Stimulated activated memory B cell treated with anti-CD40 and anti-IgM and Interleukin-4, amounts not matched to agents 10 μg/mL and 1 μg/mL and 100 μg/mL, for 72 hours (primary cell): ENCODE measurements at places on chromosomes 1 and 21.
A peak's percentile ranks its signal among the peaks of the same experiment; 100 is the strongest.

DNA sequence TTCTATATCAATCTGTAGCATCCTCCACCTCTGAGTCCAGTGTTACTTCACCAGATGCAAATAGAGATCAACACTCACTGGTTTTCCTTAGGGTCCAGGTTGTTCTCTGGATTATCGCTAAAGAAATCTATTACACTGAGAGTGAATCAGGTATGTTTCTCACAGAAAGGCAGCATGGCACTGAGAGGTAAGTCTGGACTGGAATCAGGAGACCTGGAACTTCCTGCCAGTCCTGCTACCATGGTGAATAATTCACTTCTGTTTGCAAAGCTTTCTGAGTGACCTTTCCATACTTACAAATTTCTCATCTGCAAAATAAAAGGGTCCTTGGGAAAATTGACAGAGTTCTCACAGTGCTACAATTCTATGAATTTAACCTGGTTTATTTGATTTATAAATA is 1583.3 kb downstream of the MRPL39 start:
- H3K4me3 ChIP-seq = no peak overlapping the region
- H3K4me1 ChIP-seq = no peaks in the 10 kb centered on the region
- H3K27me3 ChIP-seq = no peaks in the 10 kb centered on the region
- H3K36me3 ChIP-seq = peaks cover 9% of the 10 kb centered on the region
- H3K27ac ChIP-seq = no peak overlapping the region

- H3K4me1 ChIP-seq = peaks cover 54% of the 10 kb centered on the region
- peak overlapping the region; percentile 95 for H3K27ac ChIP-seq
- peak overlapping the region; percentile 72 for H3K4me3 ChIP-seq
- no peaks in the 10 kb centered on the region for H3K36me3 ChIP-seq
- ATAC-seq = peak; percentile 80
Measured at GRCh38 chr1:161307230-161307768, 2.5 kb downstream of the MPZ start.

GRCh38 chr21:26528882-26529281 is 44.2 kb downstream of the CYYR1 start:
- no peak overlapping the region for H3K27ac ChIP-seq
- no peaks in the 10 kb centered on the region for H3K36me3 ChIP-seq
- H3K4me1 ChIP-seq = no peaks in the 10 kb centered on the region
- no peaks in the 10 kb centered on the region for H3K27me3 ChIP-seq

GRCh38 chr1:236239092-236239585 is 42.6 kb downstream of the ERO1B start:
- no peaks in the 10 kb centered on the region for H3K27me3 ChIP-seq
- H3K4me3 ChIP-seq = no peak overlapping the region
- H3K27ac ChIP-seq = no peak overlapping the region
- ATAC-seq = no peak
- H3K4me1 ChIP-seq = no peaks in the 10 kb centered on the region

GRCh38 chr1:32215629-32216480 is 6.3 kb downstream of the TMEM234 start:
- no peak overlapping the region for H3K4me3 ChIP-seq
- H3K4me1 ChIP-seq = peaks cover 35% of the 10 kb centered on the region
- peaks cover 34% of the 10 kb centered on the region for H3K36me3 ChIP-seq
- no peaks in the 10 kb centered on the region for H3K27me3 ChIP-seq
- no peak overlapping the region for H3K27ac ChIP-seq

- ATAC-seq = no peak
- H3K27me3 ChIP-seq = no peaks in the 10 kb centered on the region
- H3K27ac ChIP-seq = no peak overlapping the region
Measured at GRCh38 chr21:20016435-20017005, 981.7 kb upstream of the NCAM2 start.

GRCh38 chr1:201905234-201905890 is 16.7 kb downstream of the SHISA4 start:
- H3K4me3 ChIP-seq = no peak overlapping the region
- H3K36me3 ChIP-seq = no peaks in the 10 kb centered on the region
- H3K27ac ChIP-seq = no peak overlapping the region
- no peak for ATAC-seq
- no peaks in the 10 kb centered on the region for H3K4me1 ChIP-seq

- peaks cover 37% of the 10 kb centered on the region for H3K27me3 ChIP-seq
- ATAC-seq = no peak
Measured at GRCh38 chr1:13605159-13605558, 21.5 kb downstream of the PDPN start.

GRCh38 chr21:45993210-45994085 is 11.9 kb downstream of the COL6A1 start:
- H3K4me3 ChIP-seq = no peak overlapping the region
- H3K27me3 ChIP-seq = peaks cover 19% of the 10 kb centered on the region
- H3K27ac ChIP-seq = no peak overlapping the region
- no peak for ATAC-seq

DNA sequence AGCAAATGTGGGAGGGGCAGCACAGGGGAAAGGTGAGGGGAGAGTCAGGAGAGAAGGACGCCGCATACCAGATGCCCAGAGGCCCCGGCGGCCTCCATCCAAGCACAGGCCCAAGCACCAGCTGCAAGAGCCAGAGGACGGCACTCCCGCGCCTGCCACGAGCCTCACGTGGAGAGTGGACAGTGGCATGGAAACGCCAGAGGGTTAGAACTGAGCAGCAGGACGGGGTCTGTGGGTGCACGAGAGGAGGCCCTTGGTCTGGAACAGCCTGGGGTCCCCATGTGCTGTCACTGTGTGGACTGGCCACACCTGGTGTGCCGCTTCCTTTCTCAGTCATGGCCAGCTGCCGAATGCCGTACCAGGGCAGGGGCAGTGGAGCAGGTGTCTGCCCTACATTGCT is 68.7 kb downstream of the AGPAT3 start:
- H3K4me1 ChIP-seq = peaks cover 50% of the 10 kb centered on the region
- peaks cover 40% of the 10 kb centered on the region for H3K36me3 ChIP-seq
- H3K4me3 ChIP-seq = no peak overlapping the region
- H3K27me3 ChIP-seq = no peaks in the 10 kb centered on the region
- no peak for ATAC-seq
- H3K27ac ChIP-seq = no peak overlapping the region

DNA sequence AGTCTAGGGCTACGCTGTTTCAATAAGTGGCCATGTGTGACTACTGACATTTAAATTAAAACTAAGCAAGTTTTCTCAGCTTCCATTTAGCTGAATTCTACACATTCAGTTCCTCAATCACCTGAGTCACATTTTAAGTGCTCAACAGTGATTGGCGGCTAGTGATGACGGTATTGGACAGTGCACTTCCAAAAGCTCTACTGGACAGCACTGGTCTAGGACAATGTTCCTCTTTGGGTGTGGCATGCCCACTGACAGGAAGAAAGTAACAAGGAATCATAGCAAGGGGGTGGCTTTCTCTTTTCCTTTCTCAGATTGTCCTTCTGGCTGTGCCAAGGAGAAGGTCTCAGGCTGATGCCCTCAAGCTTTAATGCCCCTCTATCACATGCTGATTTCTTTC is 11.7 kb downstream of the IGSF21 start:
- no peak overlapping the region for H3K27ac ChIP-seq
- H3K4me3 ChIP-seq = no peak overlapping the region
- no peaks in the 10 kb centered on the region for H3K4me1 ChIP-seq
- ATAC-seq = no peak
- H3K36me3 ChIP-seq = no peaks in the 10 kb centered on the region
- peaks cover 24% of the 10 kb centered on the region for H3K27me3 ChIP-seq

DNA sequence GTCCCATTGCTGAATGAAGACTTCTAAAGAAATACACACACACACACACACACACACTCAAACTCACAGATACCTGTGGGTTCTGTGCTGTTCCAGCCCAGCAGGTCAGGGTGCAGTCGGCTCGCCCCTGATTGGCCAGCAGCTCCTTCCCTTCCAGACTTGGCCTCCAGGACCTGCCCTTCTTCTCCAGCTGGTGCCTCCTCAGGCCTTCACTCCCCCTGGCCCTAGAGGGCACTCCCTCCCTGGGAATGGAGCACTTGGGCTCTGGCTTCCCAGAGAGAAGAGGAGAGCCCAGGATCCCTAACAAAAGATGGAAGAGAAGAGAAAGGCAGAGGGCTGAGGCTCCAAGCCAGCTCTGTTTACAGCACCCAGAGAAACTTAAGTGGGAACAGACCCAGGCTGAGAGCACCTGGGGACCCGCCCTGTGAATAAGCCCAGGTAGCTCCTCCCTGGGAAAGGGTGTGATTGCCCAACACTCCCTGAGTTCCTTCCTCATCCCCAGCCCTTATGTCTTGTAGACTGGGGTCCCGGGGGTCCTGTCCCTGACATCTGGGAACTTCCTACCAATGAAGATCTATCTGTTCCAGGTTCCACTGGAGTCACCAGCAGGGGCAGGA is at the start of gene PGLYRP3:
Gene PGLYRP3, minus strand, starts transcription at position 383 of the 617 bp plus-strand sequence. CDS start 2,287 bp downstream, outside the sequence.
- no peaks in the 10 kb centered on the region for H3K36me3 ChIP-seq
- ATAC-seq = no peak

GRCh38 chr1:217542837-217543236 is 88.1 kb downstream of the GPATCH2 start:
- no peaks in the 10 kb centered on the region for H3K27me3 ChIP-seq
- ATAC-seq = peak; percentile 59
- no peaks in the 10 kb centered on the region for H3K4me1 ChIP-seq
- no peak overlapping the region for H3K27ac ChIP-seq
- peaks cover 24% of the 10 kb centered on the region for H3K36me3 ChIP-seq

DNA sequence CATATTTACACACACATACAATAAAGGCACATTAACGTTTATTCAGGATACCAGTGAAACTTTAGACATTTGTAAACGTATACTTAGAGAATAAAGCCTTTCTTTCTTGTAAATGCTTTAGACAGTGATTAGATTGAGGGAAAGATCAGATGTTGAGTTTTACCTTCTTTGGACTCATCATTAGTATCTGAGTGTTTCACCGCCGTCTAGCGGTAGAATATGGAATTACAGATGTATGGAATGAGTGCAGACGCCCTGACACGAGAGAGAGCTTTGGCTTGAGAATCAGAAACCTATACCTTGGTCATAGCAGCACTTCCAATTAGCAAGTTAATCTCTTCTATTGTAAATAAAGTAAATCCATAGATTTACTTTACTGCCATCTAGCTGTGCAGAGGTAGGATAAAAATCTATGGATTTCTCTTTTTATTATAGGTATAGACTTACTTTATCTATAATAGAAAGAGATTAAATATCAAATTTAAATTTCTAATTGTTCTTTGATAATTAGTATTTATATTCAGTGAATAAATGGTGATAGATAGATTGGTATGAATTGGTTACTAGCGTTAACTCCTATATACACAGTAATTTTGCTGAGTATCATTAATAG is 12.6 kb downstream of the FLG2 start:
- no peaks in the 10 kb centered on the region for H3K36me3 ChIP-seq
- H3K27me3 ChIP-seq = peaks cover 9% of the 10 kb centered on the region
- no peak for ATAC-seq
- H3K4me3 ChIP-seq = no peak overlapping the region

- no peak overlapping the region for H3K4me3 ChIP-seq
- no peaks in the 10 kb centered on the region for H3K36me3 ChIP-seq
- H3K27ac ChIP-seq = no peak overlapping the region
- no peaks in the 10 kb centered on the region for H3K4me1 ChIP-seq
- no peak for ATAC-seq
Measured at GRCh38 chr1:3024588-3024987, 3.3 kb downstream of the ACTRT2 start.

- peaks cover 22% of the 10 kb centered on the region for H3K4me1 ChIP-seq
- no peak for ATAC-seq
- H3K4me3 ChIP-seq = no peak overlapping the region
- H3K27ac ChIP-seq = no peak overlapping the region
- no peaks in the 10 kb centered on the region for H3K27me3 ChIP-seq
Measured at GRCh38 chr21:29194847-29195246, 64.4 kb downstream of the MAP3K7CL start.

GRCh38 chr1:207993477-207994445 is 82.8 kb upstream of the CD34 start:
- no peak overlapping the region for H3K27ac ChIP-seq
- H3K4me1 ChIP-seq = no peaks in the 10 kb centered on the region
- H3K36me3 ChIP-seq = no peaks in the 10 kb centered on the region
- peaks cover 27% of the 10 kb centered on the region for H3K27me3 ChIP-seq

DNA sequence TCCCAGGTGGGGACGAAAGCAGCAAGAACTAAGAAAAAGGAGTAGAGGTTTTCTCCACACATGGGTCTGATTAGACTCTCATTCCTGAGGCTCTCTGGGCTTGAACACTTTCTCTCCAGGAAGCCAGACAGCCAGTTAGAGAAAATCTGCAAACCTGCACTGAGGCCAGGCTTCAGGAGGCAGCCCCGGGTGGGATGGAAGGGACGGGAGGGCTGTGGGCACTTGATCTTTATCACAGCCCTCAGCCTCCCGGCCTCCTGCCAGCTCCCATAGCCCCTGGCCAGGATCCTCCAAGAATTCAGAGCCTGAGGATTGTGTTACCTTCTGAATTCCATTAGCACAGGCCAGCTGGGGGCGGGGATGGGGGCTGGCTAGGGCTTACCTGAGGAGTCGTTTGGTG is 40.1 kb downstream of the SERTAD4 start:
- no peaks in the 10 kb centered on the region for H3K4me1 ChIP-seq
- no peak for ATAC-seq
- H3K4me3 ChIP-seq = no peak overlapping the region
- H3K27me3 ChIP-seq = peaks cover 11% of the 10 kb centered on the region

DNA sequence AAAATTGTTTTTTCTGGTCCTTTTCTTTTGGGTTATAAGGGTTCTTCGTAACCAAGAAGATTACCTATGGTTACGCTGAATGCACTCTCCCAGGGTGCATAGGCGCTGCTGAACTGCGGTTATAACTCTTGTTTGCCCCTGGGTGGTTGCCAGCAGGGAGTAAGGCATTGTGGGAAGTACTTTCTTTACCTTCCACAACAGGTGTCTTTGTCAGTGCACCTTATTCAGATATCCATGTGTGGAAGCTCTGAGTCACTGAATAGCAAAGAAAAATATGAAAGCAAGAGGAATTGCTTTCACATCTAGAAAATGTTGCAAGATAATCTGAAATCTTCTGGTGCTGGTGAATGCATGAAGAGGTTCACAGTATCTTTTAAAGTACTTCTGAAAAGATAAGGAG is 124.4 kb upstream of the CACYBP start:
- ATAC-seq = peak; percentile 54
- peaks cover 8% of the 10 kb centered on the region for H3K36me3 ChIP-seq
- no peaks in the 10 kb centered on the region for H3K27me3 ChIP-seq
- H3K4me3 ChIP-seq = peak overlapping the region; percentile 79
- H3K4me1 ChIP-seq = peaks cover 48% of the 10 kb centered on the region
- H3K27ac ChIP-seq = peak overlapping the region; percentile 93

- no peak for ATAC-seq
- H3K27me3 ChIP-seq = no peaks in the 10 kb centered on the region
- H3K4me3 ChIP-seq = no peak overlapping the region
- H3K36me3 ChIP-seq = no peaks in the 10 kb centered on the region
- peak overlapping the region; percentile 26 for H3K27ac ChIP-seq
Measured at GRCh38 chr1:48807554-48808260, 31.0 kb upstream of the BEND5 start.

GRCh38 chr1:222994511-222995235 is 148.4 kb downstream of the TLR5 start:
- no peaks in the 10 kb centered on the region for H3K4me1 ChIP-seq
- H3K27me3 ChIP-seq = no peaks in the 10 kb centered on the region
- ATAC-seq = no peak
- no peak overlapping the region for H3K4me3 ChIP-seq

DNA sequence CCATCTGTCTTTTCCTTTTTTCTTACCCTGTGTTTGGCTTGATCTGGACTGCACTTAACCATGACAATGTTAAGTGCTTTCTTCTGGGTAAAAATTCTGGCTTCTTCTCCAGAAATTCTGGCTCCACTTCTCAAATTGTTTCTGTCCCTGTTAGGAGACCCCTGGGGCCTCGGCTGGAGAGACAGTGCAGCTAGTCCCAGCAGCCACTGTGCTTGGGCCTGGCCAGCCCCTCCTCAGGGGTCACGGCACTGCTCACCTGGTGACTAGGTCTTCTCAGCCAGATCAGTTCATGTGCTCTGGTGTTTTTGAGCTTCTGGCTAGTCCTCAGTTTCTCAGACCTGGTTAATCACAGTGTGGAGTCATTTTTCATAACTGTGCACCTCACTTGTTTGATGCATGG is 72.4 kb downstream of the ADARB1 start:
- ATAC-seq = no peak
- H3K4me3 ChIP-seq = no peak overlapping the region
- peaks cover 53% of the 10 kb centered on the region for H3K36me3 ChIP-seq
- H3K4me1 ChIP-seq = peaks cover 7% of the 10 kb centered on the region
- H3K27me3 ChIP-seq = no peaks in the 10 kb centered on the region
